Activated CD4-positive, alpha-beta T cell treated with anti-CD3 and anti-CD28 coated beads, Interleukin-2, amount 50 U/mL, for 16 hours (primary cell): ENCODE measurements at places on chromosomes 16 and 17.

DNA sequence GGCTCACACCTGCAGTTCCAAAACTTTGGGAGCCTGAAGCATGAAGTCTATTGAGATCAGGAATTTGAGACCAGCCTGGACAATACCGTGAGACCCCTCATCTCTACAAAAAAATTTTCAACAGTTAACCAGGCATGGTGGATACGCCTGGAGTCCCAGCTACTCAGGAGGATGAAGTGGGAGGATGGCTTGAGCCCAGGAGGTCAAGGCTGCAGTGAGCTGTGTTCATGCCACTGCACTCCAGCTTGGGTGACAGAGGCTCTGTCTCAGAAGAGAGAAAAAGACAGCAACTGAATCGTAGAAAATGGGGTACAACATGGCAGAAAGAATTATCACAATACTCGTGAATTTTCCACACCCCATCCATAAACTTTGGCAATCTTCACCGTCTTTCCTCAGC is 3.2 kb downstream of the CRK start:
- no peak for DNase-seq

GRCh38 chr17:37450112-37450511 is 39.6 kb upstream of the DUSP14 start:
- no peak for DNase-seq

GRCh38 chr16:83814659-83814985 is 6.8 kb downstream of the HSBP1 start:
- no peak for DNase-seq

GRCh38 chr17:36813957-36814563 is 123.2 kb upstream of the LHX1 start:
- DNase-seq = no peak

- DNase-seq = no peak
Observed at GRCh38 chr16:57540387-57540786, 2.1 kb upstream of the ADGRG5 start.

- DNase-seq = no peak
Observed at GRCh38 chr17:2978116-2978515, 85.3 kb downstream of the OR1D5 start.

GRCh38 chr17:7530023-7530900 is 18.6 kb upstream of the TNFSF12 start:
- no peak for DNase-seq

- no peak for DNase-seq
Observed at GRCh38 chr16:89304941-89305705, 87.6 kb downstream of the ZNF778 start.

DNA sequence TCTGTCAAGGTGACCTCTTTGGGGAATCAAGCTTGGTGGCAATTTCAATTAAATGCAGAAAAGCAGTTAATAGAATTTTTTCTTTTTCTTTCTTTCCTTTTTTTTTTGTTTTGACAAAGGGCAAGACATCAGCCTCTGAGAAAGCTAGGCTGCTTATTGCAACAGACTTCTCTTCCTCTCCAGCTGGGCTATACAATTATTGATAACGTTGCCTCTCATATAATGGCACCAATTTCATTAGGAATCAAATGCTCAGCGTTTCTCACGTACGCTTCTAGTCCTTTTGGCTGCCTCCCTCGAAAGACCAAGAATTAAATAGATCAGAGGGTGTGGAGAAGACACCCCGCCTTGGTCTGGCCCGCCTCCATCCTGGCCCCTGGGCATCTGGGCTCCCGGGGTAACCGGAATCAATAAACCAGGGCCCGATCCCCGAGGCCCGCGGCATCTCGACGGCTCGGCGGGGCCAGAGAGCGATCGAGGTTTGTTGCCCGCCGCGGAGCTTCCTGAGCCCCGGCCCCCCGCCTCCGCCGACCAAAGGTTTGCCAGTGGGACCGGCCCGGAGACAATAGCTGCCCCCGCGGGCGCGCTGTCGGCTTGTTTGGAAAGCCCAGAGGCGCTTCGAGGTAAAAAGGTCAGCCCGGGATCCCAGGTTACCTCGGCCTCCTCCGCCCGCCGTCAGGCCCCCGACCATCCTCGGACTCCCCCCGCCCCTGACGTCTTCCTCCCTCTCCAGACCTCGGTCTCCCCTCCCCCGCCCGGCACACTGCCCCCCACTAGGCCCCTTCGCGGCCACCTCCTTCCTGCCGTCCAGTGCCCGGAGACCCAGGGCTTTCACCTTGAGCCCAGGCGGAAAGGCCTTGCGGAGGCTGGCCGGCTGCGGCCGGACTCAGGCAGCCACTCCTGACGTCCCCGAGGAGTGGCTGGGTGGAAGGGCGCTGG is 3.9 kb downstream of the HOXB1 start:
- DNase-seq = no peak

DNA sequence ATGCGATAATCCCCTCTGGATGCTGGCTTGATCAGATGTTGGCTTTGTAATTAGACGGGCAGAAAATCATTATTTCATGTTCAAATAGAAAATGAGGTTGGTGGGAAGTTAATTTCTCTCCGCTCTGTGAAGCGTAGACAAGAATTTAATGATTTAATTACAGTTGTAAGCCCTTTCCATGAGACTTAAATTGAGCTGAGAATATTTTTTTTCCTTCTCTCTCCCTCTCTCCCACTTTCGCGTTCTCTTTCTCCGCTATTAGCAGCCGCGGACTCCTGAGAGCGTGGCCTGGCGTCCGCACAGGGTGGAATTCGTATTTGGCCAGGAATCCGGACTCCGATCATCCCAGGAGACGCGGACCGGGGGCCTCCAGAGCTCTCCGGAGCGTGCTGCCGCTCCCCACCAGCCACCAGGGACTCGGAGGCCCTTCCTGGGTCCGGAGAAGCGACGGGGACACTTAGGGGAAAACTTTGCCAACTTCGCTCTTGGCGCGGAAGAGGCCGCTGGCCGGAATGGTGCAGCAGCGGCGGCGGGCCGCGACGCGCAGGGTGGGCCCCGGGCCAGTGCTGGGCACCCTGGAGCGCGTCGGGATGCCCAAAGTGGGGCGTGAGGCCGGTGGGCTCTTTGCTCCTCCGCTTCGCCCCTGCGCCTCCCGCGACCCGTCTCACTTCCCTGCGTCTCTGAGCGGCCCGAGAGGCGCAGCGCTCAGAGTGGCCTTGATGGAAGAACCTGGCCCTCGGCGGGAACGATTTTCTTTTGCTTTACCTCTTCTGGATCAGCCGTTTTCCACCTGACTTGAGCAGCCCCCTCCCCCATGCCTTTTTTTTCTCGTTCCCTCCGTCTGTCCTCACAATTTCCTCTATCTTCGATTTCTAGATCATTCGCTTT is 3.6 kb upstream of the IRX3 start:
- no peak for DNase-seq

DNA sequence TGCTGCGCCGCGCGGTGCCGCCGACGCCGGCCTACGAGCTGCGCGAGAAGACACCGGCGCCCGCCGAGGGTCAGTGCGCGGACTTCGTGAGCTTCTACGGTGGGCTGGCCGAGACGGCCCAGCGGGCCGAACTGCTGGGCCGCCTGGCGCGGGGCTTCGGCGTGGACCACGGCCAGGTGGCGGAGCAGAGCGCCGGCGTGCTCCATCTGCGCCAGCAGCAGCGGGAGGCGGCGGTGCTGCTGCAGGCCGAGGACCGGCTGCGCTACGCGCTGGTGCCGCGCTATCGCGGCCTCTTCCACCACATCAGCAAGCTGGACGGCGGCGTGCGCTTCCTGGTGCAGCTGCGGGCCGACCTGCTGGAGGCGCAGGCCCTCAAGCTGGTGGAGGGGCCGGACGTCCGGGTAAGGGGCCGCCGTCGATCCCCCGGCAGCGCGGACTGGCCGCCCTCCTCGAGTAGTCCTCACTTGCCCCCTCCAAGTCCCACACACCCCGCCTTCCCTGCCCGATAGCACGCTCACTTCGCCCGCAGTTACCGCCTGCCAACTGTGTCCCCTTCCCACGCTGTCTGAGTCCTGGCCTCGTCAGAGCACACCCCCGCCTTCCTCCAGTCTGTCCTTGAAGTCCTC is 470 bp downstream of the MLYCD start:
- peak; percentile 26 for DNase-seq

DNA sequence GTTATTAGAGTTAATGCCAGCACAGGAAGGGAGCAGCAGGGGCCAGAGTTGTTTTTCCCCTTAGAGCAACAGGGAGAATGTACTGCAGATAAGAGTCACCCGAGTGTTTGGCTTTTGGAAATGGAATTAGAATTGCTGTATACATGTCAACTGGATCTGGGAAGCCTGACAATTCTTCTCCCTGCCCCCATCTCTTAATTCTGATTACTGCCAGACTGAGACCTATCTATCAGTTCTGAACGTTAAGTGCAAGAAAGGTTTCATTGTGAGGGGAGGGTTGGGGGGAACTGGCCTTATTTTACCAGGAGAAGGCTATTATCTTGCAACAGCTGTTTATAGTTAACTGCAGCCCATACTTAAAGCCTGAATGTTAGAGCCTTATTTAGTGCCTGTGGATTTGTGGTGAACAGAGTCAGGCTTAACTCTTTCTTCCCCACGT is 424.5 kb upstream of the CDH11 start:
- DNase-seq = no peak

- DNase-seq = no peak
Observed at GRCh38 chr16:23781176-23781575, 26.4 kb downstream of the CHP2 start.
